Daoy (cell line): ENCODE measurements at places on chromosomes 7 and 10. TPM values are rescaled to one million over a fixed set of nuclear protein-coding genes. Genes with fewer than 3 reads are reported as not detected.

DNA sequence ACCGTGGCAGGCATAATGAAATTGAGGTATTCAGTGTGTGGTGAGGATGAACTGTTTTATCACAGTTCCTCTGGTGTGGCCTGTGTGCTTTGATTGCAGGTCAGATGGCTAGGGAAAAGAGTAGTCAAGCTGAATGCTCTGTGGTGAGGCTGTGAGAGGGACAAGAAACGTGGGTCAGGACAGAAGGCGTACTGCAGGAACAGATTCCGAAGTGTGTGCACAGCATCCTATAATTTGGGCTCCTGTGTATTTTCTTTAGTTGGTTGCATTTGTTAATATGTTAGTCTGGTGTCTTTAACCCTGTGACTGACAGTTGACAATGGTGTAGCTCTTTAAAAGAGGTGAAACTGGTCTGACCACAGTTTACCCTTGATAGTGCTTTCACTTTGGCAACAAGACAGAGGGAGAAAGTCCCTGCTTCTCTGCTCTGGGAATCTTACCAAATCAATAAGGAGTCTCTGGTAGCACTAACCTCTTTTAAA is 76.5 kb downstream of the AUTS2 start:
- DNase-seq: no peak

GRCh38 chr7:66258409-66258808 is 53.3 kb downstream of the TPST1 start:
- DNase-seq: no peak

Gene CRPPA
- 0.11 and 0.65 TPM in 2 replicates for total RNA-seq

Gene MYO1G
- 0.06 and 0.34 TPM in 2 replicates for total RNA-seq

Gene ACBD7
- 8.5 and 10.2 TPM in 2 replicates for total RNA-seq
